ENCODE measurements at places on chromosomes 1 and 21. TPM values are rescaled to one million over a fixed set of nuclear protein-coding genes. Genes with fewer than 3 reads are reported as not detected.

KIF21B gene
- 1.6 TPM for total RNA-seq

DNA sequence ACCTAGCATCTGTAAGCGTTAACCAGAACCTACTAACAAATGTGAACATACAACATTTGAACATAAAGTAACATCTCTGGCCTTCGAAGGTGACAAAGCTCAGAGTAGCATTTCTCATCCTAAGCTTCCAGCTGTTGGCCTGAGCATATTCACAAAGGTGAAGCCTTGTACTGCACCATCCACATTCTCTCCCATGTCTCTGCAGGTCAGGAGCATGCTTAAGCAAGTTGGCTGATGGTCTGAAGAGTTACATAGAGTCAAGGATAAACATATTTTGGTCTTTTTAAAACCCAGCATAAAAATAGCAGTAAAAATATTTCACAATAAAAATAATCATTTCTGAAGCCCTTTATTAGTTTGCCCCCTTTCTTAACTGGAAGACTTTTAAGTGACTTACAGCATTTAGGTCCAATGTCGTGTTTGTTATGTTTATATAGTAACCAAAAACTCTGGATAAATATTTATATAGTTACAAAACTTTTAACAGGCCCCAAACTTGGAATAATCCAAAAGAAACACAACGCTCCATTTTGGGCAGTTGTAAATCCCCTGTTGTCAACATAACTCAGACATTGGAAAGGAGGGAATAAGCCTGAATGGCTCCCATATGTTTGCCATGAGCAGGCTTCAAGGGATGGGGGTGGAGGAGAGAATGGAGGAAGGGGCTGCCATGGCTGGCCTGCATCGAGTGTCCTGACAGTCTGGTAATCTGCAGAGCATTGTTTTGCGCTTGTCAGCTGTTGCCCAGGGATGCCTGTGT lies 42.8 kb upstream of the ENAH start:
- DNase-seq: peak; percentile 88

LCE6A gene
- total RNA-seq: 4.4 TPM

DNA sequence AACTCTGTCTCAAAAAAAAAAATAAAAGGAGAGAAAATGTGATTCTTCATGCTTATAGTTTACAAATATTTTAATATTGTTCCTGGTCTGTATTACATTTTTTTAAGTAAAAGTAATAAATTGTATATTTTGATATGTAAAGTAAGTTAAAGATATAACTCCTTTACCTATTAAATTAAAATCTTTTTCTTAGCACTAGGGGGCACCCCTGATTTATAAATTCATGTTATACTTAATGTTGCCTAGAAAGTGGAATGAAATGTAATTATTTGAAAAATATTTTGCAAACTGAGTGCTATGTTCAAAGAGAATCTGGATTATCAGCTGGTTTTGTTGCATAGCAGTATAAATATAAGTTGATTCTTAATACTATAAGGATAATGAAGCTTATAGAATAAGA lies 49.2 kb downstream of the RALGPS2 start:
- DNase-seq: no peak

DNA sequence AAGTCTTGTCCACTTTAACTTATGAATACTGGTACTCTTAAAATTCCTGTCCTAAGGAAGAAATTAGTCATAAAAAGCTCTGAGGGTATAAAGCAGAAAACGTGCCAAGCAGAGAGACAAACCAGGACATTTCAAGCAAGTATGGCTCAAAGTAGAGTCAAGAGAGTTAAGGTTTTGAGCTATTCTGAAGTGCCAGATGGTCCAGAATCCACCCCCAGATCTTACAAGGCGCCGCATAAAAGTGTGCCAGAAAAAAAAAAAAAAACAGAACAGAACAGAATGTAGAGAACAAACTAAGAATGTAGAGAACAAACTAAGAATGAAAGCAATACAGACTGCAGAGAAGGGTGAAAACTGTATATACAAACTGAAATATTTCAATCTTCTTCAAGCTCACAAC lies 12.5 kb downstream of the EPS15 start:
- DNase-seq: peak; percentile 52

PRDM16 gene
- 1.5 TPM for total RNA-seq

BGLAP gene
- 0.99 TPM for total RNA-seq

S100A7 gene
- 130 TPM for total RNA-seq

- no peak for DNase-seq
Measured at GRCh38 chr1:198638441-198638840, 399 bp upstream of the PTPRC start.

AIM2 gene
- 0.39 TPM for total RNA-seq

GRCh38 chr1:94283462-94283861 lies 46.1 kb upstream of the ARHGAP29 start:
- peak; percentile 61 for DNase-seq

DNA sequence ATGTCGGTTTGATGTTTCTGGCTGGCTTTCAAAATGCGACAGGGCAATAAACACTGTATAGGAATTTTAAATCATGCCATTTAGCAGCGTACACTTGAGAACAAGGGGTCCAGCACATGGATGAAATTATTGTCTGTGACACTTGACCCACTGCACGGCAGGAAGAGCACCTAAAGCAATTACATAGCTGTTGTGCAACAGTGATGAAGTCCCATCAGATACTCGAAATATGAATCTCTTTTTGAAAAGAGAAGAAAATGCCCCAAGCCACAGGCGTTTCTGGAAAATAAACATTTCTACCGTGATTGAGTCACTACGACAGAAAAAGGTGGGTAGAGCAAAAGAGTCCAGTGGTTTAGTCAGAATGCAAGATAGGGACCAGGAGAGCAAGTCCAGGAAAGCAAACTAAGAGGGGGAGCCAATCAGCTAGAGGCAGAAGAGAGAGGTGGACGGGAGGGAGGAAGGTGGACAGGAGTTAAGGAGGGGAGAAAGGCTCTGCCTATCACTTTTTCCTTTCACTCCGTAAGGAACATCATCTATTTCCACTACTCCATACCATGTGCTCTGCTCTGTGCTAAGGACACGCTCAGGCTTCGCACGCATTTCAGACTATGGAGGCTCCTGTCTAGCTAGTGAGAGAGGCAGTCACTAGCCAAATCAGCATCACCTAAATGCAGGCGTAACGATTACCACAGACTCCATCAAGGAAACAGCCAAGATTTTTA lies 6.4 kb downstream of the DSCAM start:
- DNase-seq: no peak

GBP4 gene
- total RNA-seq: 1.6 TPM

- no peak for DNase-seq
Measured at GRCh38 chr1:98386675-98387440, 274.7 kb upstream of the SNX7 start.

DNA sequence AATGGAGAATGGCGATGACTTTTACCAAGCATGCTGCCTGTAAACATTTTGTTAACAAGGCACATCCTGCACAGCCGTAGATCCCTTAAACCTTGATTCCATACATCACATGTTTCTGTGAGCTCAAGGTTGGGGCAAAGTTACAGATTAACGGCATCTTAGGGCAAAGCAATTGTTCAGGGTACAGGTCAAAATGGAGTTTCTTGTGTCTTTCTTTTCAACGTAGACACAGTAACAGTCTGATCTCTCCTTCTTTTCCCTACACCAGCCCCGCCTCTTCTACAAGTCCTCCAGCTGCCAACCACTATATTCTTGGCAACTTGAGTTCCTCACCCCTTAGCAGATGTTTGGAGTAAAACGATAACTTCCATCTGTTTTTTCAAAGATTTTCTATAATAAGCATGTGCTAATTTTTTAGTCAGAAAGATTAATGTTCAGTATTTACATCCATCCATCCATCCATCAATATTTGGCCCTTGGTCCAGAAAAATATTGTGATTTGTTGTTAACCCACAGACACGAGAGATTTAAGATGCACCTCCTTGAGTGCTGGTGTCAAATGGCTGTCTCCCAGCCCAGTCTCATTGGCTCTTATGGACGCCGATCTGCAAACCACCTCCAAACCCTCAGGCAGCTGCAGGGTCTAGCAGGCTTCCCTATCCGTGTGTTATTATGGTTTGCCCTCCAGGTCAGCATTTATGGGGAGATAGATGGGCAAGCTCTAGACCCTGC lies 3.8 kb downstream of the DNALI1 start:
- peak; percentile 59 for DNase-seq

DNA sequence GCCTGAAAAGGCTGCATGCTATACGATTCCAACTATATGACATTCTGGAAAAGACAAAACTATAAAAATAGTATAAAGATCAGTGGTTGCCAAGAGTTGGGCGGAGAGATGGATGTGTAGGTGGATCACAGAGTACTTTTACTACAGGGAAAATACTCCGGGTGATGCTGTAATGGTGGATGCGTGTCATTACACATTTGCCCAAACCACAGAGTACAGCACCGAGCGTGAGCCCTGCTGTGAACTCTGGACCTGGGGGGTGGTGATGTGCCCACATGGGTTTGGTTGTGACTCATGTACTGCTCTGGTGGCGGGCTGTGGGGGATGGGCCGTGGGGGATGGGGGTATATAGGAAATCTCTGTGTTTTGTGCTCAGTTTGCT lies 162.7 kb upstream of the COL6A1 start:
- no peak for DNase-seq

KCNJ15 gene
- total RNA-seq: 3.4 TPM

GPR161 gene
- total RNA-seq: 11.5 TPM

GRCh38 chr21:38363693-38364092 lies 106.9 kb downstream of the KCNJ15 start:
- no peak for DNase-seq
